HCT116 (cell line): ENCODE measurements at places on chromosomes 3 and 15. TPM values are rescaled to one million over a fixed set of nuclear protein-coding genes. Genes with fewer than 3 reads are reported as not detected.

DNA sequence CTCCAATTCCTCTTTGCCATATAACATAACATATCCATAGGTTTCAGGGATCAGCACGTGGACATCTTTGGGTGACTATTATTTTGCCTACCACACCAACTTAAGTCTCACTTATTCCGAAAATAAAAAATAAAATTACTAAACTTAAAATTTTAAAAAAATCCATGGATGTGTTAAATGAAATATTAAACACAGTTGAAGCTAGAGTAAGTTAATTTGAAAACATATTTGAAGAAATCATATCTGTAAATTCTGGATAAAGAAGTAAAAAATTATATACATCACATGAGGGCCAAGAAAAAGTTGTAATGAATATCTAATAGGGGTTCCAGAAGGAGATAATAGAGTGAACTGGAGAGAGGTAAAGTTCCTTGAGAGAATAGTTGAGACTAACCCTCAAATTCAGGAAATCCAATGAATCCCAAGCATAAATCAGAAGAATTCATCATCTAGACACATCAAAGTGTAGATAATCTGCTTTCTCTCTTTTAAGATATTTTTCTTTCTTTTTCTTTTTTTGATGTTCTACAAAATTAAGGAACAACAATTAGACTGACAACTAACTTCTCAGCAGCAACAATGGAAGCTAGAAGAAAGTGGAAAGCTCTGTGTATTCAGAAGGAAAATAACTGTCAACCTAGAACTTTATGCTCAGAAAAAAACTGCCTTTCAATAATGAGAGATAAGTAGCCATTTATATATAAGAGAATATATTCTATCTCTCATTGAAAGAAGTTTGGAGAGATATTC lies 147.4 kb downstream of the ABHD5 start:
- no peak for DNase-seq
- no peak overlapping the region for H3K27ac ChIP-seq
- no peaks in the 10 kb centered on the region for H3K4me1 ChIP-seq
- no peaks in the 10 kb centered on the region for H3K36me3 ChIP-seq

- DNase-seq = no peak
- no peaks in the 10 kb centered on the region for H3K4me1 ChIP-seq
- H3K4me3 ChIP-seq = no peak overlapping the region
- H3K36me3 ChIP-seq = no peaks in the 10 kb centered on the region
Measured at GRCh38 chr3:178492491-178492890, 43.7 kb upstream of the KCNMB2 start.

- no peak for DNase-seq
- H3K27ac ChIP-seq = no peak overlapping the region
- no peaks in the 10 kb centered on the region for H3K27me3 ChIP-seq
- no peaks in the 10 kb centered on the region for H3K36me3 ChIP-seq
Measured at GRCh38 chr3:12131351-12132090, 27.2 kb downstream of the TIMP4 start.

The FEZF2 gene
- total RNA-seq = not detected
